ENCODE measurements at places on chromosomes 1 and 21.
A peak's percentile ranks its signal among the peaks of the same experiment; 100 is the strongest.

DNA sequence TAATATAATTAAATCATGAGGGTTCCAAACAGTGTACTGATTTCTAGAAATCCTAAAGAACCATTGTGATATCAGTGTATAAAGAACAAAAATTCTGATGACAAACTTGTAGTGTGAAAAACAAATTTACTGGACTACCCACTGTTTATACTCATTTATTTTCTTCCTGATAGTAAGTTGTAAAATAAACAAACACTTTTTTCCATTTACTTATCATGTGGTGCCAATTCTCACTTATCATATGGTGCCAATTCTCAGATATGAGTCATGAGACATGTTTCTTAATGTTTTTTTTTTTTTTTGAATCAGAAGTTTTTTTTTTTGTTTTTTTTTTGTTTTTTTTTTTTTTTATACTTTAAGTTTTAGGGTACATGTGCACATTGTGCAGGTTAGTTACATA is 137.7 kb downstream of the LEPR start:
- no peak for DNase-seq

DNA sequence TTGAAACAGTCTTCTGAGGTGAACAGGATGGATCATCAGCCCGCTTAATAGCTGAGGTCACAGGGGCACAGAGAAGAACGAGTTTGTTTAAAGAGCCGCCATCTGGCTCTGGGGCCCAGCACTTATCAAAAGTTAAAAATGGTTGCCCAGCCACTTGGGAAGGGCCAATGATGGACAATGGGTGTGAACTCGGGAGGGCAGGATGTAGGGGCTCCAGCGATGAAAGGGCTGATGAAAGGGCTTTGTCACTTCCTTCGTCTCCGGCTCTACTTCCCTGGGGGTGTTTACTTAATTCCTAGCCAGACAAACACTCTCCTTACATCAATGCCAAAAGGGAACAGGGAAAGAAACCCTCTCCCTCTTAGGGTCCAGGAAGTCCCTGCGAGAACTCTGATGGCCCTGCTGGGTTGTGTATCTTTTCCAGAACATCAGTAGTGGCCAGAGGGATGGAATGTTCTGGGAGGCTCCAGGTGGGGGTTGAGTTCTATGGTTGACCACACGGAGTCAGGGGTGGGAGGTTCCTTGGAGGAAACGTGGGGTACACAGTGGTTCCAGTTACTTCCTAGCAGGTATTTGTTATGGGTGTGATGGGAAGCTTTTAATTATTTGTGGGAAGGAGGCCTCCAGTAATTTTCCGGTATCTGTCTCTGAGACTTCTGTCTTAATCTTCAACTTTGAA is 9.0 kb upstream of the ABCG1 start:
- no peak for DNase-seq

DNA sequence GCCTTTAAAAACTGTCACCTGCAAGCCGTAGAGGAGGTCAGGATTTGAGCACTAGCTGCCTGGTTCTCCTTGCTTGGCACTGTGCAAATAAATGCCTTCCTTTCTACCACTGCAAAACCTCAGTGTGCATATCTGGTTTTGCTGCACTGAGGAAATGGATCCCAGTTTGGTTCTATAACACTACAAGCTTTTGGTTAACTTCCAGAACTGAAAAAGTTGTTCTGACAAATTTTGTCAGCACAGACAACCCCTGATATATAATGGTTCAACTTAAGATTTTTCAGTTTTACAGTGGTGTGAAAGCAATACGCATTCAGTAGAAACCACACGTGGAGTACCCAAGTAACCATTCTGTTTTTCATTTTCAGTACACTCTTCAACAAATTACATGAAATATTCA is 29.8 kb upstream of the GALNT2 start:
- no peak for DNase-seq

GRCh38 chr1:158398818-158399514 is at the start of gene OR10T2:
OR10T2 (minus strand) TSS chr1:158399466; CDS start chr1:158399466, 0 bp downstream.
- DNase-seq = no peak

- DNase-seq = no peak
Observed at GRCh38 chr1:169892927-169893644, 610 bp downstream of the SCYL3 start.

- DNase-seq = no peak
Observed at GRCh38 chr21:27513825-27514224, 546.9 kb upstream of the ADAMTS5 start.

DNA sequence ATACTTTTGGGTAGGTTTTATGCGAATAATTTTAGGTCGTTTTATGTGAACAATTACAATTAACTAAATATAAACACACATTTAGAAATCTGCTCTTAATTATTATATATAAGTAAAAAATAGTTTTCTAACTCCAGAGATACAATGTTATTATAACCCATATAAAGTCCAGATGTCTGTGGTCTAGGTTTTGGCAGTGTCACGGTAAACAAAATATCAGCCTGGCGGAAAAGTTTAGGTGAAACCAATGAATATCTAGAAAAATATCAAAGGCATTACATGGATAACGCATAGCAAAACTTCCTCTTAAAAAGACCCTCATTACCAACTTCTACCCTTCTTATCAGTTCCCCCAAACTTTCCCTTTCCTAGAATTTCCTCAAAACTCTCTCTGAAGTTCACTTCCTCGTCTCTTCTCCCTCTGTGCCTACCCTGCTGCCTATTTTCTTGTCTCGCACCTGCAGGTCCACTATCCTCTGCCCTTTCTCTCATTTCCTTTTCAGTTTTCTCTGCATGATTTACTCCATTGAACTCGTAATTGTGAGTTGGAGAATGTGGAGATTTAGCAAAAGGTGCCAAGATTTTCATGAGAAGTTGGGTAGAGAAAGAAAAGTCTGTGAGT is 21.8 kb downstream of the VTCN1 start:
- DNase-seq = no peak

DNA sequence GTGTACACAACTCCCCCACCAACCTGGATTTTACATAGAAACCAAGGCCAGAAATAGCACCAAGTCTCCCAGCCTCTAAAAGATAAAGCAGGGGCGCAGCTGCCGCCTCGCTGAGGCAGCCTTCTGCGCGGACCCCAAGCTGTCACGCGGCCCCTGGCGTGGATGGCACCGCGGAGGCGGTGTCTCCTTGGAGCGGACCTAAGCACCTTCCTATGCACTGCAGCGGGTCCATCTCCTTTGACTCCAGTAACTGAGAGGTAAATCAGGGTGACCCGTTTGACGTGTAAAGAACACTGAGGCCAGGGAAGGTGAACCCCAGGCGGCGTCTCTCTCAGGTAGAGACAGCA is 17.0 kb downstream of the ZNF697 start:
- DNase-seq = no peak

- peak; percentile 31 for DNase-seq
Observed at GRCh38 chr1:160862203-160863060, at the start of gene CD244. CD244 (minus strand) TSS chr1:160862887; CDS start chr1:160862677, 210 bp downstream.

- no peak for DNase-seq
Observed at GRCh38 chr1:198860371-198860770, 221.5 kb downstream of the PTPRC start.

DNA sequence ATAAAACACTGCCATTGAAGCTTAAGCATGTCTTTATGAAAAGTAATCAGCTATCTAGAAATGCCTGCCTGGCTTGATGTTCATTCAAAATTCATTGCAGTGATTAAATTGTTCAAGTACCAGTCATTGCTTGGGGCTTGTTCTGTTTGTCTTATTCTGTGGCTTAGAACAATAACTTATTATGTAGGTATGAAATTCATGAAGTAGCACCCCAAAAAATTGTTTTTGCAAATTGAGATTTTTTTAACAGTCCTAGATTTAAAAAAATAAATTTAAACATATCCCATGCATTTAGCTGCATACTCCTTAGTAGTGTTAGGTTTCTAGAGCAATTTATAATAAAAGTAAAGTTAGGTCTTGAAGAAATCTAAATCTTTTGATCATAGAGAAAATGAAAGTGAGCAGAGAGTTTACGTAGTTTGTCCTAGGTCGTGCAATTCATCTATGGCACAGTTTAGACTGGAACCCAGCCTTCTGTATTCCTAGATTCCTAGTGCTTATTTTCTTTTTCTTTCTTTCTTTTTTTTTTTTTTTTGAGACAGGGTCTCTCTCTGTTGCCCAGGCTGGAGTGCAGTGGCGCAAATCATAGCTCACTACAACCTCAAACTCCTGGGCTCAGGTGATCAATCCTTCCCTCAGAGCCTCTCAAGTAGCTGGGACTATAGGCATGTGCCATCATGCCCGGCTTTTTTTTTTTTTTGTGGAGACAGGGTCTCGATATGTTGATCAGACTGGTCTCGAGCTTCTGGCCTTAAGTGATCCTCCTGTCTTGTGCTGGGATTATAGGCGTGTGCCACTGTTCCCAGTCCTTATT is 9.3 kb downstream of the MIER1 start:
- DNase-seq = no peak

DNA sequence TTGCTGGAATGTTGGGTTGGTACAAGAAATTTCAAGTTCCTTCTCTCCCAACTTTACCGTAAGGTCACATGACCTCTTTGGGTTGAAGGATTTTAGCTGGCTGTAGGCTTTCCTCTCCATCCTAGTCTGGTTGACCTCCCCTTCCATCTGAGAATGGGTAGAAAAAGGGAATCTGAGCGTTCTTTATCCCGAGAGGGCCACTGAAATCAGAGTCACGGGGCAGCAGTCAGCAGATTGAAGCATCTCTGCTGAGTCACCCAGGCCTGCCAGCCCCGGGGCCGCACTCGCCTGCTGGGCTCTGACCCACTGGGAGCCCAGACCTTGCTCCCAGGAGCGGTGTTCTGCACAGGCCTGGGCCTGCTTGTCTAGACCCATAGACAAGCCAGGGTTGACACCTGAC is 31.0 kb downstream of the TMCC2 start:
- no peak for DNase-seq

GRCh38 chr1:171248302-171248701 is at the start of gene FMO1:
FMO1 (plus strand) TSS chr1:171248494; CDS start chr1:171258088, 9,594 bp downstream.
- no peak for DNase-seq

GRCh38 chr1:103461161-103462105 is 64.1 kb upstream of the RNPC3 start:
- DNase-seq = no peak

DNA sequence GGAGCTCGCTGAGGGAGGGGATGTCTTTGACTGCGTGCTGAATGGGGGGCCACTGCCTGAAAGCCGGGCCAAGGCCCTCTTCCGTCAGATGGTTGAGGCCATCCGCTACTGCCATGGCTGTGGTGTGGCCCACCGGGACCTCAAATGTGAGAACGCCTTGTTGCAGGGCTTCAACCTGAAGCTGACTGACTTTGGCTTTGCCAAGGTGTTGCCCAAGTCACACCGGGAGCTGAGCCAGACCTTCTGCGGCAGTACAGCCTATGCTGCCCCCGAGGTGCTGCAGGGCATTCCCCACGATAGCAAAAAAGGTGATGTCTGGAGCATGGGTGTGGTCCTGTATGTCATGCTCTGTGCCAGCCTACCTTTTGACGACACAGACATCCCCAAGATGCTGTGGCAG is 1.4 kb downstream of the TSSK3 start:
- no peak for DNase-seq

- DNase-seq = no peak
Observed at GRCh38 chr1:179938752-179939151, 15.9 kb upstream of the CEP350 start.

GRCh38 chr1:156648951-156649350 is 7.0 kb downstream of the BCAN start:
- DNase-seq = no peak

GRCh38 chr21:35342440-35342839 is 293.3 kb upstream of the RUNX1 start:
- no peak for DNase-seq

DNA sequence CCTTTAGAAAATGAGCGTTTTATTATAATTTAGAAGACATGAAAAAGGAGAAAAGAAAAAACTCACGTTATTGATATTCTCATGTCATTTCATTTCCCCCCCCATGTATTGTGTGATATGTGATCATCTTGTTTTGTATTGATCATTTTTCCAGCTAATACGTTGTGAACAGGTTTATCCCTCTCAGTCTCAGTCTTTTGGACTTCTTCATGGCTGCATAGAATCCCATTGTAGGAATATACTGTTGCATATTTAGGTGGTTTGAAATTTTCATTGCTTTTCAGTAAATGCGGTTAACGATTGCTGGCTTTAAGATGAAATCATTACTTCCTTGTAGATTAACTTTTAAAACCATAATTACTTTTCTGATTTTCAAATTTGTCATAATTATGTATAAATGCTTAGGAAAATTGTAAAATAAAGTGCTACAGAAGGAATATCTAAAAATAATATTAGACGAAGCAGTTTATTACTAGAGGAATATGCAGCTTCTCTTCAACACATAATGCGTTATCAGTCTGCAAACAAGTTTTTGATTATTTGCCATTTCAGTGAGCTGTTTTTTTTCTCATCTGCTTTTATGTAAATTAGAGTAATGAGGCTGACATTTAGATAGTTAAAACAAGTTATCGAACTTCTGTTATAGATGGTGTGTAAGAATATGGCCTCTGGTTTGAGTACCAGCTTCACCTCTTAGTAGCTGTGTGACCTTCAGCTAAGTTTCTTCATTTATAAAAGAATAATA is 1.8 kb downstream of the SON start:
- no peak for DNase-seq

DNA sequence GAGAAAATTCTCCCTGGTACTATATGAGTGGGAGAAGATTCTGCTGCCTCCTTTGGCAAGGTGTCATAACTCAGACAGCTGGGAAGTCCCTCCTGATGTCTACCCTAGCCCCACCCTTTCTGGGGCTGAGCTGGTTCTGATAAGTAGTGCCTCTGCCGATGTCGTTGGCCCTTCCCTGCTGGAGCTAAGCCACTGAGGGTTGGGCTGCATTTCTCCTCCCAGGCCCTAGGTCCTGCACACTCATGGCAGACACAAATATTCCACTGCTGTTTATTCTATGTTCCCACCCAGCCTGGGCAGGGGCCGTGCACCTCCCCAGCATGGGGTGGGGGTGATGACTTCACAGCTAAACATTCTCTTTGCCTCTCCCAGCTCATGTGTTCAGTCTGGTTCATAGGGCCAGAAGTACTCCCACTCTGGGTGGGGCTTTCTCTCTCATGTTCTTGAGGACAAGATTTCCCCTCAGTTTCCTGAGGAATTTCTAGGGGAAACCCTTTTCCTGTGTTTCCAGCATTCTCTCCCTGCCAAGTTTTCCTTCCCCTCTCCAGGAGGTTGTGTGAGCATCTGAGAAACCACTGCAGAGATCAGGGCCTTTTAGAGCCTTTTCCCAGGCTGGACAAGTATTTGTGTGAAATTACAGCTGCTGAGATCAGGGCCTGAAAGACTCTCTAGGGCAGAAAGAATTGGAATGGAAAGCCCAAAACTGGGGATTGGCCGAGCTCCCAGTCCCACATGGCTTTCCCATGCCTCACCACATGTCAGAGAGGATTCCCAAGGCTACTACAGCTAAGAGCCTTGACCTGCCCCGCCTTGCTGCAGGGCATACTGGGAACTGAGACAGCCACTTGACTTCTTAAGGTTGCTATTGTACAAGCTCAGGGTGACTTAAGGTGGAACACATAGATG is 66.2 kb downstream of the ATP2B4 start:
- DNase-seq = no peak

GRCh38 chr1:53652441-53653199 is 86.3 kb downstream of the GLIS1 start:
- DNase-seq = no peak

- DNase-seq = no peak
Observed at GRCh38 chr21:17660862-17661261, 48.2 kb upstream of the BTG3 start.

GRCh38 chr1:116324411-116324810 is 48.6 kb upstream of the ATP1A1 start:
- no peak for DNase-seq

GRCh38 chr1:199762572-199762971 is 264.9 kb upstream of the NR5A2 start:
- no peak for DNase-seq

GRCh38 chr1:112694363-112694929 is 12.5 kb downstream of the RHOC start:
- DNase-seq = no peak

Measured in activated CD4-positive, alpha-beta T cell treated with anti-CD3 and anti-CD28 coated beads for 24 hours (primary cell).